ENCODE measurements at places on chromosomes 7 and 10.

DNA sequence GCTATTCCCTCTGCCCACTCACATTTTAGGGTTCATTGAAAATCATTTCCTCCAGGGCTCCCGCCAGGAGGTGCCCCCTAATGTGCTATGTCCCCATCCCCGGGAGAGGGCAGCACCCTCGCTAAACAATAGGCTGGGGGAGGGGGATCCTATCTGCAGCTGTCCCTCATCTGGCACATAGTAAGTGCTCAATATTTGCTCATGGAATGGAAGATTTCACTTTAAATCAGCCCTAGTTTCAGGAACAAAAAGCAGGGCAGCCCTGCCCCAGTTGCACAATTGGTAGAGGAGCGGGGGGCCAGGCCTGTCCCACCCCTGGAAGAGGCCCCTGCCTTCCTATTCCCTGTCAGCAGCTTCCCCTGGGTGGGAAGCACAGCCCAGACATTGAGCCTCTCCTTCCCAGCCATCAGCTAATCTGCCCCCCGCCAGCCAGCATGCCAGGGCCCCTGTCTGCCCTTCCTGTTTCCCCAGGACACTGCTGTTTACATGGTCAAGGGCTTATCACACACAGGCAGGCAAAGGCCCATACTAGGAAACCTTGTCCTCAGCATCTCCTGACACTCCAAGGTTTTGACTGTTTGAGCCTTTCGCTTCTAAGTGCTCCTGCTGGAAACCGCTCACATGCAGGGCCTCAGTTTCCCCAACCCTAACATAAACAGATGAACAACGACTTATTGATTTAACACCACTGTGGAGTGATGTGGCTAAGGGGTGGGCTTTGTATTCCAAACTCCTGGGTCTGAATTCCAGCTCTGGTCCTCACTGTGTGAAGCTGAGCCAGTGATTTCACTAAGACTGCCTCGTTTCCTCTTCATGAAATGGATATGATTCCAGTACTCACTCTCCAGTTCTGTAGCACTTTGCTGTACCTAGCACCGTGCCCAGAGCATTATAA lies 130.7 kb upstream of the ZMIZ1 start:
- no peak for DNase-seq

GRCh38 chr7:8773518-8773917 lies 340.1 kb downstream of the NXPH1 start:
- no peak for DNase-seq

GRCh38 chr10:119205894-119206602 lies 1.3 kb upstream of the GRK5 start:
- peak; percentile 15 for DNase-seq

DNA sequence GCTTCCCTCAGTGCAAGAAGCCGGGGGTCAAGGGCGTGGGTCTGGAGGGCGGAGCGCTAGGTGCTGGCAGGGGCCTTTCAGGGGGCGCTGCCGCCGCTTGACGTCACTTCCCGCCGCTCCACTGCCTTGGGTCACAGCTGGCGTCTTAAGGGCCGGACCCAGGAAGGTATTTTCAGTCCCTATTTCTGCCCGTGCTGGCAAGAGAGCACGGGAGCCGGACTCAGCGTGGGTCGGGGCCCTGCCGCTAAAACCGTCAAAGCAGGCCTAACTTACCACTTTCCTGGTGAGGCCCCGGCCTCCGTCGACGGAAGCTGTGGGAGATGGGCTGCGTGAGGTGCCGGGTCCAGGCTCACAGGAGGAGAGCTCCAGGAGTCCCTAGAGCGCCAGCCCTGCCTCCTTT lies 12.0 kb downstream of the VAX1 start:
- DNase-seq = no peak

- DNase-seq = no peak
These were observed 89.7 kb downstream of the POLR1F start for GRCh38 chr7:19619122-19619521.

GRCh38 chr7:51647931-51648351 lies 331.3 kb upstream of the COBL start:
- no peak for DNase-seq

DNA sequence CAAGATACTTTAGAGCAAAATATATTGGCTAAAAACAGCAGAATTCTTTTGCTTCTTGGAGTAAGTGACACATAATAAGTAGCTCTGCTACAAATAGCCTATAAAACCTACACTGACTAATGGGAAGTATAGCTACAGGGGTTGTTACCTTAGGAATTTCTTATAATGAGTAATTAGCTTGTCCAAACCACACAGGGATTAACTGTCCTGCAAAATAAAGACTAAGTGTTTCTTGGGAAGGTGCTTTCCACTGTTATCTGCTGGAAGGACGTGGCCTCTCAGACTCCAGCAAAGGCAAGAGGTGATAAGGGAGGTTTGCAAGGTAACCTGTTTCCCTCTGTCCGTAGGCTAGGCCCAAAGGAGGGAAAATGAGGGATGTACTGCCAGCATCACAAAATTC lies 302.4 kb downstream of the DOCK4 start:
- DNase-seq = no peak

DNA sequence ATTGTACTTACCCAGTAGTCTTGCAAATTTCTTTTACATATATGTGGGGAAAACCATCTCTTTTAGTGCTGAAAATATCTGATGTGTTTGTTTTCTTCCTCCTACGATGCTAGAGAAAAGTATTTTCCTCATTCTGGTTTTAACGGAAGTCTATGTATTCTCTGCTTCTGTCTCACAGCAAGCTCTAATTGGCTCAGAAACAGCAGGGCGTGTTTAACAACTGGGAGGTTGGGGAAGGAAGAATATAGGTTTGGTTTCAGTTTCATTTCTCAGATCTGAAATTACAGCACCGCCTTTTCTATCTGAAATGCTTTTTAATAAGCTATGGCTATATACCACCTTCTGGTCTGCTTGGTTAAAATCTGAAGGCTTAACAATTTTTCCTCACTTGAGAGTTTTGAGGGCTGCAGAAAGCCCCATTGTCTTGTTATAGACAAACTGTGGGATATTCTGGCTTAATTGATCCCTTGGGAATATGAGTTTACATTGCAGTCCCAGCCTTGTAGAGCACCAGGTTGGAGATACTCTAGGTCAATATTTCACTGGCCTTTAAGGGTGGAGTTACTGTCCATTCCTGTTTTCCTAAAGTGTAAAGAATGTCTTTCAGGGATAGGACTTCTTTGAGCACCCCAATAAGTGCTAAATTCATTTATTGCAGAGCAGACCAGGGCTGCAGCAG lies at the start of gene SAMD9:
SAMD9 (minus strand) TSS at position 128 of the 679 bp plus-strand sequence. CDS start 11,882 bp downstream, outside the sequence.
- peak; percentile 16 for DNase-seq

- no peak for DNase-seq
These were observed 150.9 kb upstream of the KAT6B start for GRCh38 chr10:74675484-74675883.

- no peak for DNase-seq
These were observed 151.2 kb downstream of the AUTS2 start for GRCh38 chr7:69749372-69749979.

GRCh38 chr10:126198681-126199080 lies 189.6 kb downstream of the ADAM12 start:
- DNase-seq = no peak

DNA sequence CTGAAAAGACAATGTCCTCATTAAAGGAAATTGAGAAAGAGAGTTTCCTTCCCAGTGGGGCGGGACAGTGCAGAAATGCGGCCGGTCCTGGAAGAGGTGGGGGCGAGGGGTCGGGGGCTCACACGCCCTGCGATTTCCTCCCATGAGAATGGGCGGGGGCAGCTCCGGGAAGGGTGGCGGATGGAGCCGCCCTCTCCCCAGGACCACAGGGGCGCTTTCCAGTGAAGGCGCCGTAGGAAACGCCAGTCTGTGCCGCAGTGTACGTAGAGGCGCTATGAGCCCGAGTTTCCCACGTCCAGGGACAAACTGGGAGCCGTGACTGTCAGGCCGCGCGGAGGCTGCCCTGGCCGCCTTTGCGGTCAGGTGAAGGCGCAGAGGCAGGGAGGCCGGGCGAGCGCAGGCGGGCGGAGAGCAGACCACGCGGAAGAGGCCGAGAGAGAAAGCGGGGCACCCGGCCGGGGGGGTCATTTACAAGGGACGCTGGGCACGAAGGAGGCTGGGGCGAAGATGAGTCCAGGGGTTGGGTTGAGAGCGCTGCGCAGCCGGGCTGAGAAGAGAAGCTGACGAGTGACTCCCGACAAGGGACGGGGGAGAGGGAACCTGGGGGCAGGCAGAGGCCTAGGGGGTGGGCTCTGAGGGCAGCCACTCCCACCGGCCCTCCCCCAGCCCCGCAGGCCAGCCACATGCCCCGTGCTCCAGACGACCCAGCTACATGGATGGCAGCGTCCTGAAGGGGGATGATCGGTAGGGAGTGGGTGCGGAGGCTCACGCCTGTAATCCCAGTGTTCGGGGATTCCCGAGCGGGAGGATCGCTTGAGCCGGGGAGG lies 45.0 kb downstream of the ALOX5 start:
- DNase-seq = no peak

GRCh38 chr7:2516194-2516555 lies 3.4 kb upstream of the LFNG start:
- no peak for DNase-seq

DNA sequence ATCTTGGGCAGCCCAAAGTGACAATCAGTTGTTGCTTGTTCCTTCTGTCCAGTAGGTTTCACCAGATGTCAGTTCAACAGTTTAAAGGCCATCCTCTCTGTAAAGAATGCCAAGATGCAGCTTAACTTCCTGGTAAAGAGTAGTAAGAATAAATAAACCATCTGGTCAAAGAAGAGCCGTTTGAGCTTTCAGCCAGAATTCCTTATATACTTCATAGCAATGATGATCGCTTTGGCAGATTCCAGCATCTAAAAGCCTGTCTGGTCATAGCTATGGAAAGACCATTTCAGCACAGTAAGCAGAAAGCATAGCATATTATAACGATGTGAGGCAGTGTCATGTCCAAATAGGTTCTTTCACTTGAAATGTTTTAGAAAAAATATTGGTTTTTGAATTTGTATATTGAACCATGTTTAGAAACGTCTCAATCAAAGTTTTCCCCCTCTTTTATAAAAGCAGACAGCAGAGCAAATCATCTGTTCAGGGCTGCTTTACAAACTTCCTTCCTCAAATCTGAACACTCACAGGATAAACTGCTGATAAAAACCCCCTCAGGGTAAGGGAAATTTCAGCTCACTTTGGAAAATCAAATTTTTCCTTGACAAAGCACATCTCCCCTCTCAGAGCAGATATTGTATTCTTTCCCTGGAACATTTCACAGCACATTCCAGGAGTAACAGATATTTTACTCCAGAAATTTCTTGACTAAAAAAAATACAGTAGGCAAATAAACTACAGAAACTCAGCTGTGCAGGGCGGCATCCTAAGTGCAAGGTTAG lies 184.1 kb downstream of the NOC3L start:
- DNase-seq = no peak

- DNase-seq = no peak
These were observed 640.0 kb downstream of the KCNMA1 start for GRCh38 chr10:76997631-76998030.

GRCh38 chr7:25805027-25805687 lies 346.8 kb upstream of the NFE2L3 start:
- DNase-seq = no peak

DNA sequence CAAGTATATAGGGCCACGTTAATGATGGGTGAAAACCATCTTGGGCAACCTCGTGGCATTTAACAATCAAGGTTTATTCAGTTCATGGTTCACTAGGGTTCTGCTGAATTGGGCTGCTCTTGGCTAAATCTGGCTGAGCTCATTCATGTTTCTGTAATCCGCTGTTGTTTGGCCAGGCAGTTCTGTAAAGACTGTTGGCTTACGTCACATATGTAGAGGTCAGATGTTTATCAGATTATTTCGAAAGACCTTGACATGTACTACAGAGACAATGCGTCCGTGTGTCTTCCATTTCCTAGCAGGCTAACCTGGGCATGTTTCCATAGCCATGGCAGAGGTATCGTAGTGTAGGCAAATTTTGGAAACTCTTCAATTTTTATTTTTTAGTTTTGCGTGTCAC lies 190.0 kb upstream of the ZWINT start:
- DNase-seq = no peak

GRCh38 chr10:106565546-106565945 lies 599.0 kb downstream of the SORCS1 start:
- DNase-seq = no peak

GRCh38 chr7:159118197-159118595 lies 26.5 kb downstream of the VIPR2 start:
- no peak for DNase-seq

DNA sequence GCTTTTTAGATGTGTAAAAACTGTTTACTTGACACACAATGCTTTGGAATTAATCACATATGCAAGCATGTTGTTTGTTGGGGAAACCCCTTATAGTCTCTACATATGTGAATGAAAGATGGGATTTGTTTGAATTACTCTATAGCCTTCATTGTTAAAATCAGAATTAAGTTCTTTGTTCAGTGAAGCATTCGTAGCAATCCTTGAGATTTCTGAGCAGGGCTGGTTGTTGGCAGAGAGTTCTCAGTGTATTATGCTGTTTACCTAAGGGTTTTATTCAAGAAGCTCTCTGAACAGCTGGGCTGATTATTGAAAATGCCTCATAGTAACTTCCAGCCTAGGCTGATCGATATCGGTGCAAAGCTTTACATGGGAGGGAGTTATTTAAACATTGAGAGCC lies 190.9 kb downstream of the VTI1A start:
- no peak for DNase-seq

DNA sequence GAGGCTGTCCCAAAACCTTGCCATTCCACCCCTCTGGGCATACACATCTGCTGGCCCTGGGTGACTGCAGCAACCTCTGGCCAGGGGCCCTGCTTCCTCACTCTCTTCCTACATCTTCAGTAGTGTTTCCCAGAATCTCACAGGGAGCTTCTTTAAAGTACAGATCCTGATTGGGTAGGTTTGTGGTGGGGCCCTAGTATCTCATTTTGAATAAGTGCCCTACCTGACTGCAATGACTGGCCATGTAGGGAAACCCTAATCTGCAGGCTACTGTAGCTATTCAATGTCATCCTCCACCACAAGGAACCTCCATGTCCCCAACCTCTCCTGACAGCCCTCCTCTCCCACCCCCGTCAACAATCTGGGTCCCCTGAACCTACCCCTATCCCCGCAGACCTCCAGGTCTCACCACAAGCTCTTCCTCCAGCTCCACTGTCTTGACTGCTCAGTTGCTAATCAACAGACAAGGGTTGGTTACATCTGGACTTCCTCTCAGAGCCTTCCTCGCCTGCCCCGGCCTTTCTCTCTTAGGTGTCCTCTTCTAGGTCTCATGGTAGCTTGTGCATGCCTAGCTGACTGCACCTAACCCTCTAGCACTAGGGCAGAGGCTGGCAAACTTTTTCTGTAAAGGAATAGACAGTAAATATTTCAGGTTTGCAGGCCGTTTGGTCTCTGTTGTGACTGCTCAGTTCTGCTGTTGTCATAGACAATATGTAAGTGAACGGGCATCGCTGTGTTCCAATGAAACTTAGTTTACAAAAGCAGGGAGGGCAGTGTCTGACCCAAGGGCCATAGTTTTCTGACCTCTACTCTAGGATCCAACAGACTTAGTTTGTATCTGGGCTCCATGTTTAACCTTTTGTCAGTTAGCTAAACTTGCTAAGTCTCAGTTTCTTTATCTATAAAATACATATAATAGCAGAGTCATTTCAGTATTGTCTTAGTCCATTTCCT lies 121.1 kb downstream of the AOAH start:
- DNase-seq = no peak
